ENCODE measurements at places on chromosomes 1 and 21. TPM values are rescaled to one million over a fixed set of nuclear protein-coding genes. Genes with fewer than 3 reads are reported as not detected.

Gene GBP3
- total RNA-seq = 0.49 TPM

Gene S100A8
- not detected for total RNA-seq

Gene ODR4
- 16.1 TPM for total RNA-seq

Gene TM2D1
- 34.9 TPM for total RNA-seq

Gene HTR6
- total RNA-seq = not detected

Gene ACKR1
- total RNA-seq = not detected

Gene SLC26A9
- not detected for total RNA-seq

Gene ILDR2
- 2.5 TPM for total RNA-seq

Gene ATAD3B
- total RNA-seq = 54.3 TPM

Gene SDC3
- total RNA-seq = not detected

Gene TMEM59
- total RNA-seq = 95.4 TPM

Measured in OCI-LY7 (cell line).